OCI-LY7 (cell line): ENCODE measurements at places on chromosomes 2 and 18.

GRCh38 chr2:189951791-189952535 is 110.6 kb downstream of the MSTN start:
- peak; percentile 40 for DNase-seq

GRCh38 chr2:5913711-5914395 is 221.7 kb downstream of the SOX11 start:
- DNase-seq = no peak

- no peak for DNase-seq
These were observed 27.2 kb downstream of the CDKL4 start for GRCh38 chr2:39216346-39217191.

- no peak for DNase-seq
These were observed 22.3 kb downstream of the DOK1 start for GRCh38 chr2:74576863-74577229.

GRCh38 chr2:222303828-222304736 is 5.3 kb upstream of the PAX3 start:
- no peak for DNase-seq

DNA sequence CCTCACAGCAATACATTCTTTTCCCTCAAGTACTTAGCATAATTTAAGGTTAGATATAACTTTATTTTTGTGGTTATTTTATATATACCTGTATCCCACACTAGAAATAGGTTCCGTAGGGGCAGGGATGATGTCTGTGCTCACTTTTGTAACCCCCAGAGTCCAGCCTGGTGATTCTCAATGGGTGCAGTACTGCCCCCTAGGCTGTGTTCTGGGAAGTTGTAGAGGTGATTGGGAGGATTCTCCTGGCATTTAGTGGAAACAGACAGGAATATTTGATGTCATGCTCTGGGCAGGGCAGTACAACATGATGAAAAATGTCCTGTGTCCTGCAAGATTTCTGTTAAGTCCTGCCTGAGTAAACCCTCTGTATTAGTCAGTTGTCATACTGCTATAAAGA is 333.3 kb downstream of the PLCL1 start:
- DNase-seq = no peak

- DNase-seq = peak; percentile 87
These were observed 30.2 kb upstream of the RIOK3 start for GRCh38 chr18:23422751-23423418.

GRCh38 chr2:109384308-109385271 is 229.2 kb downstream of the SEPTIN10 start:
- DNase-seq = no peak

- no peak for DNase-seq
These were observed 277.3 kb upstream of the DOK6 start for GRCh38 chr18:69123421-69123820.
